ENCODE measurements at places on chromosomes 13 and 19.

GRCh38 chr19:43984687-43985000 is 656 bp downstream of the ZNF155 start:
- H3K36me3 ChIP-seq: peaks cover 10% of the 10 kb centered on the region
- H3K27ac ChIP-seq: peak overlapping the region; percentile 74
- peaks cover 7% of the 10 kb centered on the region for H3K4me1 ChIP-seq
- peak overlapping the region; percentile 100 for H3K4me3 ChIP-seq
- DNase-seq: peak; percentile 8
- no peaks in the 10 kb centered on the region for H3K27me3 ChIP-seq

- H3K4me1 ChIP-seq: no peaks in the 10 kb centered on the region
- H3K4me3 ChIP-seq: no peak overlapping the region
- H3K27ac ChIP-seq: no peak overlapping the region
- H3K36me3 ChIP-seq: no peaks in the 10 kb centered on the region
- H3K27me3 ChIP-seq: no peaks in the 10 kb centered on the region
Observed at GRCh38 chr13:35848336-35849255, 282.6 kb downstream of the DCLK1 start.

DNA sequence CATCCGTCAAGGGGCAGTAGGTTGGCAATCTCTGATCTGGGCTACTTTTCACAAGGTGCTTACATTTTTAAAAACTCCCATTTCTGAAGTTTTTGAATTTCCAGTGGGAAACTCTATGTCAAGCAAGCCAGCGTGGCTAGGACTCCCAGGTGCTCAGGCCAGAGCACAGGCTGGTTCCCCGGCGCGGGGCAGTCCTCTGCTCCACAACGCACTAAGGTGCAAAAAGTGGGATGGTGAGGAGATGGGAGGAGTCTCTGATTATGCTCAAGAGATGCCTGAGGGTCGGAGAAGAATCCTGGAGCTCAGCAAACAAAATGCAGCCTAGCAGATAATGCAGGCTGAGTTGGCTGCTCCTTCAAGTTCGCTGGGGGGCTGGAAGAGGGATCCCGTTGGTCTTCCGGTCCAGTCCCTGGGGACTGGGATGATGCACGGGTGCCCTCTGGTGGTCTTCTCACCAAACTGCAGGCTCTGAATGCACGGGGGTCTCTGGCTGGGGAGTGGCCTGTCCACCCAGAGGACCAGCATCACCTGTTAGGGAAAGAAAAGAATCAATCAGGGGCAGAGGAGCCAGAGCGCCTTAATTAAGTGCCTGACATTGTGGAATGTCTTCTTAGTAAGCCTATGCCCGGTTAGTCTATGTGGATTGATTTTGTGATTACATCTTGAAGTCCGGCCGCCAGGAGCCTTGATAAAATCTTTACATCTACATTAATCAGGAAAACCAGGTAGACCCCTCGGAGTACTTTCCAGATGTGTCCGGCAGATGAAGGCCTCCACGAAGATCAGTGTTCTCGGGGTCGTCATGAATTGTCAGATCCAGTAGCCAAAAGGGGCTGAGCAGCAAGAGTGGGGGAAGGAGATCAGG is 244.4 kb upstream of the MAB21L1 start:
- peak overlapping the region; percentile 24 for H3K4me3 ChIP-seq
- H3K27me3 ChIP-seq: no peaks in the 10 kb centered on the region
- H3K27ac ChIP-seq: no peak overlapping the region
- H3K4me1 ChIP-seq: peaks cover 3% of the 10 kb centered on the region
- no peak for DNase-seq
- no peaks in the 10 kb centered on the region for H3K36me3 ChIP-seq

- no peaks in the 10 kb centered on the region for H3K36me3 ChIP-seq
- no peaks in the 10 kb centered on the region for H3K4me1 ChIP-seq
- H3K27ac ChIP-seq: no peak overlapping the region
- H3K4me3 ChIP-seq: no peak overlapping the region
- H3K27me3 ChIP-seq: no peaks in the 10 kb centered on the region
Observed at GRCh38 chr13:53520132-53520531, 491.5 kb downstream of the OLFM4 start.

DNA sequence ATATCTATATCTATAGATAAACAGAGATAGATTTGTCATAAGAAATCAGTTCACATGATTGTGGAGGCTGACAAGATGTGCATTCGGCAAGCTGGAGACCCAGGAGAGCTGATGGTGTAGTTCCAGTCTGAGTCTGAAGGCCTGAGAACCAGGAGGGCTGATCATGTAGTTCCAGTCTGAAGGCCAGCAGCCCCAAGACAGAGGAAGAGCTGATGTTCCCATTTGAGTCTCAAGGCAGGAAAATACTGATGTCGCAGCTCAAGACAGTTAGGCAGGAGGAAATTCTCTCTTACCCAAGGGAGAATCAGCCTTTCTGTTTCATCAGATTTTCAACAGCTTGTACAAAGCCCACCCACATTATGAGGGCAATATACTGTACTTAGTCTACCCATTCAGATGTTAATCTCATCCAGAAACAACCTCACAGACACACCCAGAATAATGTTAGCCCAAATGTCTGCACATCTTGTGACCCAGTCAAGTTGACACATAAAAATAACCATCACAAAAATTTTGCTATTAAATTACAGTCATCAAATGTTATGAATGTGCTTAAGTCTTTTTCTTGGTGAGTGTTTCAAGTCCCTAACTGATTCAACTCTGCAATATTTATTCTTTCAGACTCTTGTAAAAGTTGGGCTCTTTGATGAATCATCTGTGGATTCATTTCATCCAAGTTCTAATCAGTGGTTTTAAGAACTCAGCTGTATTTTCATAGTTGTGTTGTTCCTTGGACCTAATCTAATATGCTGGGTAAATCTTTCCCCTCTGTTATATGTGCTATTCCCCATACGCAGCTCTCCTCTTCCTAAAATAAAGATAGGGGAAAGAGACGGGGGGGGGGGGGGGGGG is 22.7 kb upstream of the LRCH1 start:
- no peak overlapping the region for H3K4me3 ChIP-seq
- H3K27ac ChIP-seq: no peak overlapping the region
- H3K36me3 ChIP-seq: no peaks in the 10 kb centered on the region
- DNase-seq: peak; percentile 59

GRCh38 chr19:35249146-35249847 is 495 bp downstream of the LSR start:
- H3K4me3 ChIP-seq: no peak overlapping the region
- DNase-seq: no peak
- H3K27me3 ChIP-seq: peaks cover 31% of the 10 kb centered on the region
- no peaks in the 10 kb centered on the region for H3K36me3 ChIP-seq
- no peak overlapping the region for H3K27ac ChIP-seq
- no peaks in the 10 kb centered on the region for H3K4me1 ChIP-seq

DNA sequence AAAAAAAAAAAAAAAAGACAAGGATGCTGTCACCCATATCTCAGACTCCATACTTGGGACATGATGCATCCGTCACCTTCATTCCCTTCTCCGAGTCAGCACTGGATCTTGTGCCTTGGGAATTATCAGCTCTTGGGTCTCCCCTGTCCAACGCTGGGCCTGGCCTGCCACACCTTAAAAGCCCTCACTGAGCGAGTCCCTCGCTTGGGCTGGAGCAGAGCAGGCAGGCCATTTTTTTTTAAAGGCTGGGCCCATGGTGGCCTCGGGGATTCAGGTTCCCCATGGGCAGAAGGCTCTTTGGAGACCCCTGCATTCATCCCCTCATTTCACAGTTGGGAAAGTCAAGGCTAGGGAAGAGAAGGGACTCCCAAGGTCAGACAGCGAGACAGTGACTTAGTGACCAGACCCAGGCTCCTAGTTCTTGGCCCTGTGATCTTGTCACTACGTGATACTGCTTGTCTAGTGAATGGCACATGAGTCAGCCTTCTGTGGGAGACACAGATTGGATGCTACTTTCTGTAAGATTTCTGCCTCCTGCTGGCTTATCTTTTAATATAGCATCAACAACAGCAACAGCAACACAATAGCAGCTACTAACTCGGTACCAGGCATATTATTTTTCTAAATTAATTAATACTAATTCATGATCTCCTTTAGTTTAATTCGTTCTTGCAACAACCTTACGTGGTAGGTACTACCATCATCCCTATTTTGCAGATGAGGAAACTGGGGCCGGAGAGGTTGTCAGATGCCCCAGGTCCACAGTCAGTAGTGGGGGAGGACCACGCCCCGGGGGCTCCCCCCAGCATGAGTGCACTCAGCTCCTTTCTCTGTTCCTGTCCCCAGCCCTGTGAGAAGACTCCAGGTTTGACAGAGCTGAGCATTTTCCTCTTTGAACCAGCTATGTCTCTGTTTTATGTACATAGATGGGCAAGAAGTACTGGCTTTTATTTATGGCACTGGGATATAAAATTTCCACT is 27.4 kb upstream of the ZNF536 start:
- no peaks in the 10 kb centered on the region for H3K36me3 ChIP-seq
- H3K27ac ChIP-seq: no peak overlapping the region
- H3K4me1 ChIP-seq: no peaks in the 10 kb centered on the region
- no peak overlapping the region for H3K4me3 ChIP-seq
- DNase-seq: no peak

- no peaks in the 10 kb centered on the region for H3K27me3 ChIP-seq
- no peaks in the 10 kb centered on the region for H3K36me3 ChIP-seq
- H3K27ac ChIP-seq: no peak overlapping the region
- DNase-seq: no peak
- peaks cover 3% of the 10 kb centered on the region for H3K4me1 ChIP-seq
Observed at GRCh38 chr19:44615863-44616247, 2.5 kb downstream of the IGSF23 start.

DNA sequence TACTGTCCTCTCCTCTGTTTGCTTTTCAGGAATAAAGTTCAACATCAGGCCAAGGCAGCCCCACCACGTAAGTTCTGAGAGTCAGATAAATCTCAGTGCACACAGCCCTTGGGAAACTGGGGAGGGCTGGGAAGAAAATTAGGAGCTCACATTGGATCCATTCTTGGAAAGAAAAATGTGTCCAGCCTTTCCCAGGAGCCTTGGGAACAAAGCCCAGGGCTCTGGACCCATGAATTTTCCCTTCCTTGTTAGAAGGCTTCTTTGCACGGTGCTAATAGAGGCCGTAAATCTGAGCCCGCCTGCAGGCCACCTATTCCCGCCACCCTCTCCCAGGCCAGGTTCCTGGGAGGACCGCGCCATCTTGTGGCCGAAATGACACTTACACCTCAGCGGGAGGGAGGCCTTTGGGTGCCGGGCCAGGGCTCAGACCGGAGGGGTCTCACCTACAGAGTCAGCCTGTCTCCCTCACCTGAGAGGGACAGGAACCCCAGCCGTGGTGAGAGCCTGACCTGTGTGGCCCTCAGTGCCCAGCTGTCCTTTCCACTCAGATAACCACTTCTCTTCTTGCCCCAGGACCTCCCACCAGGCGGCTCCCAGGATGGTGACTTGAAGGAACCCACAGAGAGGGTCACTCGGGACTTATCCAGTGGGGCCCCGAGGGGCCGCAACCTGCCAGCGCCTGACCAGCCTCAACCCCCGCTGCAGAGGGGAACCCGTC is 25.1 kb upstream of the KCTD15 start:
- H3K4me3 ChIP-seq: no peak overlapping the region
- no peak for DNase-seq
- H3K27ac ChIP-seq: no peak overlapping the region
- H3K4me1 ChIP-seq: no peaks in the 10 kb centered on the region
- H3K27me3 ChIP-seq: peaks cover 2% of the 10 kb centered on the region
- no peaks in the 10 kb centered on the region for H3K36me3 ChIP-seq

GRCh38 chr13:112003396-112003795 is 63.6 kb upstream of the SOX1 start:
- H3K4me1 ChIP-seq: no peaks in the 10 kb centered on the region
- no peaks in the 10 kb centered on the region for H3K27me3 ChIP-seq
- no peak overlapping the region for H3K27ac ChIP-seq
- H3K4me3 ChIP-seq: no peak overlapping the region

DNA sequence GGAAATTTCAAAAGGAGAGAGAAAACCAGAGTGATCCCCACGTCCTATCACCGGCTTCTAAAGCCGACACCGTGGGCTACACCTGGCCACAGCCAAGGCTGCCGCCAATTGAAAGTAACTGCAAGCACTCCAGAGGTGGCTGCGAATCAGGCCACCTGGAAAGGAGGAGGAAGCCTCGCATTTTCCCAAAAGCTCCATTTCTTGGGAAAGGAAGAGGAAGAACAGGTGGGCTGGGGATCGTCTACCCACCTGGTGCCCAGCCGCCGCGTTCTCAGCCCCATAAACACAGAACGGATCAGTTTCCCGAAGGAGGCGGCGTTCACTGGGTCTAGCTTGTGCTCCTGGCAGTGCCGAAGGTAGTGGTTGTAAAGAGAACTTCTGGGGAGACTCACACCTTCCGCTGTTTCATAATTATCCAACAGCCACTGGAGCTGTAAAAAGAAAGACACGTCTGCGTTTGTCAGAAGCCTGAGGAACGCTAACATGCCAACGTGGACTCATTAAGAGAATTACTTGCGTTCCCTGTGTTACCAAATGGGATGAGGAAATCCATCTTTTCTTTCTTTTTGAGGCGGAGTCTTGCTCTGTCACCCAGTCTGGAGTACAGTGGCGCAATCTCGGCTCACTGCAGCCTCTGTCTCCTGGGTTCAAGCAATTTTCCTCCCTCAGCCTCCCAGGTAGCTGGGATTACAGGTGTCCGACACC is 38.1 kb upstream of the RANBP3 start:
- H3K27me3 ChIP-seq: no peaks in the 10 kb centered on the region
- H3K27ac ChIP-seq: no peak overlapping the region
- H3K4me3 ChIP-seq: no peak overlapping the region
- H3K36me3 ChIP-seq: no peaks in the 10 kb centered on the region
- no peaks in the 10 kb centered on the region for H3K4me1 ChIP-seq
- DNase-seq: no peak

DNA sequence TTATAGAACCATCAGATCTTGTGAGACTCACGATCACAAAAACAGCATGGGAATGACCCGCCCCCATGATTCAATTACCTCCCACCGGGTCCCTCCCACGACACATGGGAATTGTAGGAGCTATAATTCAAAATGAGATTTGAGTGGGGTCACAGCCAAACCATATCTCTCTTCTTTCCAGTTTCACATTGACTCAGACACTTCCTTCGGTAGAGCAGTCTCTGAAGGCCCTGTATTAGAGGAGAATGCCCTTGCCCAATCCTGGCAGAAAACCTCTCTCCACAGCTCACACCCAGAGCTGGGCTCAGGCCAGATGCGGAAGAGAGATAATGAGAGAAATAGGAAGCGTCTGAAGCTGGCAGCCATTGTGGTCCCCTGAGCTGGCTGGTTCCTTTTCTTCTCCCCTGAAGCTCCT is 72.4 kb upstream of the CLDN10 start:
- H3K27me3 ChIP-seq: peaks cover 7% of the 10 kb centered on the region
- no peak overlapping the region for H3K27ac ChIP-seq
- H3K4me3 ChIP-seq: no peak overlapping the region
- H3K36me3 ChIP-seq: no peaks in the 10 kb centered on the region
- peaks cover 3% of the 10 kb centered on the region for H3K4me1 ChIP-seq

DNA sequence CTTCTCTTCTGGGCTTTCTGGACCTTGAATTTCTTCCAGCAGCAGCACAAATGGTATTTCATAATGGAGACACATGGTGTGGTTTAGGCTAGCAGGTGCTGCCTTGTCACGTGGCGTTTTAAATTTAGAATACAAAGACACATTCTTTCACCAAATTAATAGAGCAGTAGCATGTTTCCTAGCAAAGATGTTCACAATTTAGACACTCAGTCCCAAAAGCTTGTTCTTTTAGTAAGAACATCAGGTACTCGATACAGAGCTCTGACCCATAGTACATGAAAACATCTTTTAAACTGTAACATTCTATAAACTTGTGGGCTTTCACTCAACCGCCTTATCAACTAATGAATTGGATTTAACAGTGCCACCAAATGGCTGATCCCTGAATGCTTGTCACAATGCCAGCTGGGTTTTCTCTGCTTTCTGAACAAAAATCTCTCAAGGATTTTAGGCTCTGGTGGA is 290.1 kb downstream of the DCLK1 start:
- peaks cover 20% of the 10 kb centered on the region for H3K4me1 ChIP-seq
- no peaks in the 10 kb centered on the region for H3K27me3 ChIP-seq
- no peak overlapping the region for H3K4me3 ChIP-seq
- no peaks in the 10 kb centered on the region for H3K36me3 ChIP-seq
